ENCODE measurements at places on chromosomes 12 and 14.
A peak's percentile ranks its signal among the peaks of the same experiment; 100 is the strongest.

- DNase-seq: no peak
Observed at GRCh38 chr14:86083616-86084015, 553.7 kb downstream of the FLRT2 start.

- DNase-seq: no peak
Observed at GRCh38 chr14:105385698-105386365, 12.5 kb upstream of the TEX22 start.

GRCh38 chr12:4271717-4272423, 1.7 kb upstream of the CCND2 start:
- peak; percentile 91 for DNase-seq

GRCh38 chr14:99575043-99576023, 28.7 kb downstream of the CCDC85C start:
- DNase-seq: no peak

- DNase-seq: no peak
Observed at GRCh38 chr12:18139254-18139653, 49.3 kb upstream of the RERGL start.

- no peak for DNase-seq
Observed at GRCh38 chr12:113392988-113393579, 10.6 kb downstream of the SDS start.

- DNase-seq: no peak
Observed at GRCh38 chr12:109296431-109296830, 12.7 kb downstream of the FOXN4 start.

DNA sequence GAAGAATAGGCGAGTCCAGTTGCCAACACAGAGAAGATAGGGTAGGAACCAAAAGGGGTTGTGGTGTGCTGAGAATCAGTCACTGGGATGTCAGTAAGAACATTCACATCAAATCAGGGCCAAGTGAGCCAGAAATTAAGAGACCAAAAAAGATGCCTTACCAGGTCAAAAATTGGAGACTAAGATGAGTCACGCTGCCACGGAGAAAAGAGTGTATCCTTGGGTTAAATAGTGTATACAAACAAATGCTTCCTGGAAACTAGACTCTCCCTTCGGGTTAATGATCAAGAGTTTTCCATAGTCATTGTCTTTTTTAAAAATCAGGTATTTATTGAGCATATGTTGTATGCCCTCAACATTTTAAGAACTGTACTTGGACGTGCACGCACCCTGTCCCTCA, 45.2 kb upstream of the BAZ1A start:
- no peak for DNase-seq

DNA sequence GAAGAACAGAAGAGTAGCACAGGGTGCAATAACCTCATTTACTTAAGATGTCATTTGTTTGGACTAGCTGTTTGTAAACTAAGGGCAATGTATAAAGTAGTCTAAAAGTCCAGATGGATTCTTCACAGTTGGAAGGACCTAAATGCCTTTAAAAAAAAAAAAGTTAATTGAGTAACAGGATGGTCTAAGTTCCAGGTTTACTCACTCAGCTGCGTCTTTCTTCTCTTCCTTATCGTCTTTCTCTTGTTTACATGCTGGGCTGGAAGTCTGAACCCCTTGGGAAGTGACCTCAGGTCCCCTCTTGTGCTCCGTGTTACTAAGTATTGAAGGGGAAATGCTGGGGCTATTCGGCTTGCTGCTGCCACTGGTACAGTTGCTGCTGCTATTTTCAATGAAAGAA, 82.5 kb downstream of the SH2B3 start:
- no peak for DNase-seq

- DNase-seq: no peak
Observed at GRCh38 chr14:26655128-26655527, 57.3 kb upstream of the NOVA1 start.

GRCh38 chr14:21071225-21072030, 1.3 kb downstream of the ARHGEF40 start:
- DNase-seq: no peak

DNA sequence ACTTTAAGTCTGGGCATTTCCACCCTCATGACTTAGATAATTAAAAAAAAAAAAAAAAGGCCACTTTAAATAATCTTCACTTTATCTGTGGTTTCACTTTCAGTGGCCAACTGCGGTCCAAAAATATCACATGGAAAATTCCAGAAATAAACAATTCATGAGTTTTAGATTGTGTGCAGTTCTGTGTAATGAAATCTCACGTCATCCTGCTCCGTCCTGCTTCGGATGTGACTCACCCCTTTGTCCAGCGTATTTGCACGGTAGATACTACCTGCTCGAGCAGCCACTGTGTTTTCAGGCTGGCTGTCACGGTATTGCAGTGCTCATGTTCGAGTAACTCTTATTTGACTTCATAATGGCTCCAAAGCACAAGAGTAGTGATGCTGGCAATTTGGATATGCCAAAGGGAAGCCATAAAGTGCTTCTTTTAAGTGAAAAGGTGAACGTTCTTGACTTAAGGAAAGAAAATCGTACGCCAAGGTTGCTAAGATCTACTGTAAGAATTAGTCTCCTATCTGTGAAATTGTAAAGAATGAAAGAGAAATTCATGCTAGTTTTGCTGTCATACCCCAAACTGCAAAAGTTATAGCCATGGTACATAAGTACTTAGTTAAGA, 2.4 kb downstream of the E2F7 start:
- no peak for DNase-seq

- no peak for DNase-seq
Observed at GRCh38 chr12:75341873-75342272, 7.4 kb downstream of the GLIPR1L1 start.

DNA sequence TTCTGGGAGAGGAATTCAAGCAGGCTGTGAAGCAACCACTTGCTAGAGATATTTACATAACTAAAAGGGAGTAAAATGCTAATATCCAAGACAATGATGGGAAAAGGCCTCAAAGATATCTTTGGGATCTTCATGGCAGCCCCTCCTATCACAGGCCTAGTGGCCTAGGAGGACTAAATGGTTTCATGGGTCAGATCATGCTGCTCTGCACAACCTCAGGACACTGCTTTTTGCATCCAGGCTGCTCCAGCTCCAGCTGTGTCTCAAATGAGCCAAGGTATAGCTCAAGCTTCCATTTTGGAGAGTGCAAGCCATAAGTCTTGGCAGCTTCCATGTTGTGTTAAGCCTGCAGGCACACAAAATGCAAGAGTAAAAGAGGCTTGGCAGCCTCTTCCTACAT, 195.6 kb upstream of the SSTR1 start:
- no peak for DNase-seq

- DNase-seq: no peak
Observed at GRCh38 chr12:59847127-59847526, 251.3 kb downstream of the SLC16A7 start.

DNA sequence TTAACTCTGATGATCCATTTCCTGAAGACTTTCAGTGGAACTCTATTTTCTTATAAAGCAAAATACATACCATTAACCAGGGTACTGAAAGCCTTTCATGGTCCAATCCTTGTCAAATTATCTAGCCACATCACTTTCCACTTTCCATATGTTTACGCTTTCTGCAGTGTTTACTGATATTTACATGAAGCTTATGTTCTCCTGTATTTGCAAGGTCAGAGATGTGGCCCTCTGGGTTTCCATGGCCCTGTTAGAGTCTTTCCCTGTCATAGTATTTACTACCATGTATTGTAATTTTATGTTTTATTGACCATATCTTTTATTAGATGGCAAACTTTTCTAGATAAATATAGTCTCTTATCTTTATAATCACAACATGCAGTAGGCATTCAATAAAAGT, 23.5 kb upstream of the IGF1 start:
- DNase-seq: no peak

Data from CD4-positive, alpha-beta memory T cell (primary cell).